ENCODE measurements at places on chromosomes 6 and 20. TPM values are rescaled to one million over a fixed set of nuclear protein-coding genes. Genes with fewer than 3 reads are reported as not detected.

GRCh38 chr6:37021356-37022129, 16.1 kb downstream of the FGD2 start:
- peak; percentile 41 for DNase-seq

DNA sequence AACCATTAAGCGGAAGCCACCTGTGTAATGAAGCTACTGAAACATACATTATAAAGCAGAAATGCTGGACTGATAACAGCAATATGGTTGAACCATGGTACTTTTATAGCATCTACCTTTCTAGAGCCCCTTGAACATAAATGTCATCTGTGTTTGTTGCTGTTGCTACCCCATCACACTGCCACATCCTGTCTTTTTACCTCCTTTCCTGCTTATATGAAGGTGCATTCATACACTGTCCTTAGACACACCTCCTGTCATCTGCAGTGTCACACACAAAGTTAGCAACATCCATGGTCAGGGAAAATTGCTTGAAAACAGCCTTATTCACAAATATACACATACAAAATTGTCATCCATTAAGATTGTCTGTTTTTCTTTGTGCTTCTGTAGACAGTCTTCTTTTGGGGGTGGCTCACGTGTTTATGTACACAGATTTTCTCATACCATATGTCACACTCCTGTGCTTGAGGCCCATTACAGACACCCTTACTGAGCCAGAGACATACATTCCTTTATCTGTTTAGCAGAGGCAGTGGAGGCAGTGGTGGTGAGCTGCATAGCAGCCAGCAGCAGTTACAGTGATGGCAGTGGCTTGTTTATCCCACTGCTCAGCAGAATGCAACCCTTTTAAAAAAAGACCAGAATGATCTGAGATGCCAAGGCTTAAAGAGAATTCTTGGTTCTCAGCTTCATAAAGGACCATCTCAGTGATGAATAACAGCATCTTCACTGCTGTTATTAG, 25.9 kb downstream of the C6orf62 start:
- DNase-seq, result no peak

- DNase-seq, result no peak
These were observed 36.3 kb downstream of the FAM50B start for GRCh38 chr6:3885262-3886036.

DNA sequence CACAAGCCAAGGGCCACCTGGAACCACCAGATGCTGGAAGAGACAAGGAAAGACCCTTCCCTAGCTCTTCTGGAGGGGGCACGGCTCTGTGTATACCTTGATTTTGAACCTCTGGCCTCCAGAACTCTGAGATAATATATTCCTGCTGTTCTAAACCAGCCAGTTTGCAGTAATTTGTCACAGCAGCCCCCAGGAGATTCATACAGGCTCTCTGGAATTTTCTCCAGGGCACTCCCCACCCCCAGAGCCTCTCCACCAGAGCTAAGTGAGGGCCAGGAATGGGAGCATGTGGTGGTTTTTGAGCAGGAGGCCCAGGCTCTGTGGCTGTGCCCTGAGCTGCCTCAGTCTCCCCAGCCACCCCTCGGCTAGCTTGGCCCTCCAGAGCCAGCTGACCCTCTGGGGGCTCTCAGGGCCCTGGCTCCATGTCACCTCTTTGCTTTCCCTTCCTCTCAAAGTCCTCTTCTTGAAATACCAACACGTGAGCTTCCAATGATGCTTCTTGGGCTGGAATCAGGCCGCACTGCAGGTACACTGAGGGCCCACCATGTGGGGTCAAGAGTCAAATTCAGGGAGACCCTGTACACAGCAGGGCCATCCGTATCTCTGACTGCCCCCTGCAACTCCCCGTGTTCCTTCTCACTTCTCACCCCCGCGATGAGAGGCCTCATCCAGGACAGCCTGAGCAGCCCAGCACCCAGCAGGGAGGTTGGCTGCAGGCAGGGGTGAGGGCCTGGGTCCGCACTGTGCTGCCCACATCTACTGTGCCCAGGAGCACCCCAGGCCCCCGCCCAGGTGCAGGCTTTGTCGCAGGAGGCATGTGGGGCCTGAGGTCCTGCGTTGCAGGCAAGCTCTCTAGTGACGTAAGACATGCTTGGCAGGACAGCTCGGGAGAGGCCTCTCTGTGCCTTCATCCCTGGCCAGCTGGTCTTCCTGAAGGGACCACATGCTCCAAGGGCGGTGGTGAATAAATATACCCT, 155.5 kb downstream of the ANKRD60 start:
- no peak for DNase-seq

GRCh38 chr6:45895569-45895968, 120.1 kb downstream of the CLIC5 start:
- DNase-seq, result no peak

GRCh38 chr6:40274058-40274457, 313.1 kb downstream of the LRFN2 start:
- no peak for DNase-seq

GRCh38 chr6:15520626-15521203, 142.1 kb downstream of the DTNBP1 start:
- DNase-seq, result no peak

- DNase-seq, result peak; percentile 75
These were observed 84.5 kb upstream of the MCHR2 start for GRCh38 chr6:100078509-100078908.

DNA sequence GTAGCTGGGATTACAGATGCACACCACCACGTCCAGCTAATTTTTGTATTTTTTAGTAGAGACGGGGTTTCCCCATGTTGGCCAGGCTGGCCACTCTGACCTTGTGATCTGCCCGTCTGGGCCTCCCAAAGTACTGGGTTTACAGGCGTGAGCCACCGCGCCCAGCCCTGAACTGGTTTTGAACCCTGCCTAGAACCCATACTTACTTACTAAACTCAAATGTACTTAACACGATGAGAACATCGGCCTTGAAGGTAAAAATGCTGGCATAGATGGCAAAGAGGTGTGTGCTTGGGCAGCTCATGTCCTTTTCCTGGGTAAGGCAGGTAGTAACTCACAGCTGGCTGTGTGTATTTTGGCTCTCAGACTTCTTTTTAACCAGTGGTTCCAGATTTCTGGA, 3.2 kb upstream of the ARMC12 start:
- no peak for DNase-seq

- peak; percentile 26 for DNase-seq
These were observed 2.1 kb downstream of the MYLIP start for GRCh38 chr6:16130932-16131387.

GRCh38 chr6:148891405-148891783, 144.6 kb downstream of the UST start:
- DNase-seq, result no peak

GRCh38 chr20:25294459-25295385, 46.8 kb downstream of the PYGB start:
- DNase-seq, result peak; percentile 29

GRCh38 chr20:10713161-10713560, 39.4 kb upstream of the JAG1 start:
- DNase-seq, result no peak

DNA sequence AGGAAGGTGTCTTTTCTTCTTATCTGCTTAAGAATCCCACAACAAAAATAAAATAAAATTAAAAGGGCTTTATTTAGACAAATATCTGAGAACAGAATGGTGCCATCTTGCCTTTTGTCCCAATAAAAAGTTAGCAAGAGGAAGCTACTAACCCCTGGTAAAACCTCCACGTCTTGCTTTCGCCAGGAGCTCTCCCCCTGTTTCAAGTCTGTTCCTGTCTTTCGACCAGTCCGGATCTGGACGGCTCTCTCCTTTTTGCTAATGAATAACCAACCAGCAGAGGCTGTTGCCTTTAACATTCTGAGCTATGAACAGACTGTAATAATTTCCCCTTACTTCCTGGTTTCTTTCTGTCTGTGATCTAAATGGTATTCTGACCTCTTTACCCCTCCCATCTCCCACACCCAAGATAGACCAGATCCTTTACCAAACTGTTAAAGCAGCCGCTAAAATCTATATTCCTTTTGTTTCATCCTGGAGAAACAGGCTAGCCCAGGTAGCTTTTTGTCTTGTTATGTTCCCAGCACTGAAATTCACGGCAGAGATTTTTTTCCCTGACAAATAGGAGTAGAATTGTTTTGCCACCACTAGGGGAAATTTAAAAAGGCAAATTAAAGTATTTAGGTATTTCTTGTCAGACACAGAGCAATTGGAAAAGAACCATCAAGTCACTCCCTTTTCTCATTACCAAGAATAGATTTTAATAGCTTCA, at the start of gene FRK:
TSS of gene FRK (minus strand) at position 320 of the 712 bp plus-strand sequence. CDS start 580 bp downstream, outside the sequence.
- peak; percentile 51 for DNase-seq

- DNase-seq, result no peak
These were observed 376.0 kb downstream of the SYNE1 start for GRCh38 chr6:152261179-152261578.

GRCh38 chr20:52943185-52943841, 28.8 kb upstream of the TSHZ2 start:
- DNase-seq, result no peak

GRCh38 chr6:71333697-71334096, 45.1 kb downstream of the OGFRL1 start:
- peak; percentile 44 for DNase-seq

GRCh38 chr6:71197780-71198179, 90.8 kb upstream of the OGFRL1 start:
- DNase-seq, result no peak

GRCh38 chr6:10989587-10989986, 54.5 kb downstream of the ELOVL2 start:
- DNase-seq, result no peak

GRCh38 chr6:139721954-139722353, 347.5 kb upstream of the CITED2 start:
- no peak for DNase-seq

DNA sequence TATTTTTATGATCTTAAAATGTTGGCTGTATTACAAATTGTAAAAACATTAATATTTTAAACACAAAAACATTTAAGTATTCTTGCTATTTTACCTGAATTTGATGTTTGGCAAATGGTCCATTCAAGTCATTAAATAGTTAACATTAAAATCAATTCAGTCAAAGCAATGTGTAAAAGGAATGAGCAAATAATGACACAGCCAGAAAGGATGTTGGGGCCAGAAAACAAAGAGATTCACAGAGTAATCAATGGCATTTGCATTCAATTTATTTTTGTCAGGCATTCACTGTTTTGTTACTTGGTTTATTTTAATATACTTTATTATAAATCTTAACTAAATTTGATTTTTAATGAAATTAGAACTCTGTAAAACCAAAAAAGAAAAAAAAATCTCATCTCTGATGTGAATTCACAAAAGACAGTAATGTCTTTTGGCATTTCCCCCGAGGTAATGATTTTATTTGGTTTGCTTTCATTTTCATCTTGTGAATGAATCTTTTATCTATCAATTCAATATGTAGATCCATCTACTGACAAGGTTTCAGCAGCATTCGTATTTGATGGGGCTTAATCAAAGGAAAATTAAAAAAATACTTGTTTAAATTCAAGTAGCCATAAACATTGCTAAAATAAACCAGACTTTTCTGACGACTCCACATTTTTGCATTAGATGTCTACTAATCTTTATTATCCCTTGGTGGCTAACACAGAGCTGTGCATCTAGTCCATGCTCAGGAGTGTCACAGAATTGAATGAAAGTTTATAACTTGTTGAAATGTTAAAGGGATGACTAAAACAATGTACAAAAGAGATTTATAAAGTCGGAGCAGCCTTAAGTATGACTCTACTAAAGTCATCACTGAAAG, 866.7 kb upstream of the GJE1 start:
- no peak for DNase-seq

DNA sequence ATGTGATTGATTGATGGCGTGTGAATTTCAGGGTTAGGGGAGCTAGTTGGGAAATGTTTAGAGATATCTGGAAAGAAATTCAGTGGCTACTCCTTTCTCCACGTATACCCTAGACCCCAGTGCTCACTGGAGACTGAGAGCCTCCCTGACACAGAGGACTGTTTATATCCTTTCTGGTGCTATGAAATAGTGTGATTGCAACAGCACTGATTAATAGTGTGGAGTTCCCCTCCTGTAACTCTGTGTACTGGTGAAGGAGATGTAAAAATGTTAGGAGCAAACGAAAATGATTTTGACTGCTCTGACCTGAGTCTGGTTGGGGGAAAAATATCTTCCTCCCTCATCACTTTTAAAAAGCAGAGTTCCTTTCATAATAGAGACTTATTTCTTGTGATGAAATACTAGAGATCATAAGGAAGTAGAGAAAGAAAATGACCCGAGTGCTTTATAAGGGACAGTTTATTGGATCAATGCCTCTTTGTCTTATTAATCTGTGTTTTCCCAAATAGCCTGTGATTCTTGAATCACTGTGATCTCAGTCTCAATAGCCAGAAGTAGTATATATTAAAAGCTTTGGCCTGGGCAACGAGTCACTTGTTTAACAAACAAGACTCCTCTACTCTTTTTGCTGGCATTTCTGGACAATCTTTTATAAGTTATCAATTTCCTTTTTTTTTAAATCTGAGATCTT, 92.3 kb downstream of the RNF182 start:
- no peak for DNase-seq

- peak; percentile 52 for DNase-seq
These were observed 48.6 kb downstream of the SLC2A10 start for GRCh38 chr20:46757754-46758678.

DNA sequence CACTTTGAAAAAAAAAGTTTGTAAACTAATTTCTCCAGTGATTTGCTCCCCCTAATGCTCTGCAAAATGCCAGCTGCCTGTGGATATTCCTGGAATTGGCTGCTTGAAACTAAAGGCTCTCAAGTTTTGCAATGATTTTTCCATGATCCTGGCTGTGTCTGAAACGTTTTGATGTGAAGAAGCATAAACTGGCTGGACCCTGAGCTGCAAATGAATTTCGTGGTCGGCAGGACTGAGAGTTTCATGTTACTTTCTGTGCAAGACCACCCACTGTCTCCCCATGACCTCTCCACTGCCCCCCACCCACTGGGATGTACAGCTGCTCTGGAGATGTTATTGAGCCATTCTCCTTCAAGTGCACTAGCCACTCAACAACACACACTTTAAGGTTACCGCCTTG, 171.3 kb upstream of the SSTR4 start:
- no peak for DNase-seq

GRCh38 chr6:10093282-10093681, 321.6 kb downstream of the TFAP2A start:
- no peak for DNase-seq

CNKSR3 gene
- 29.2 TPM for total RNA-seq

PTK6 gene
- total RNA-seq, result 0.23 TPM

DNMT3B gene
- total RNA-seq, result 6.6 TPM

TNFRSF6B gene
- not detected for total RNA-seq

FAM83C gene
- not detected for total RNA-seq

CRIP3 gene
- total RNA-seq, result not detected

GSTA4 gene
- total RNA-seq, result 28.5 TPM

MTFR2 gene
- 5.7 TPM for total RNA-seq

CHRNA4 gene
- not detected for total RNA-seq

ASIP gene
- total RNA-seq, result not detected

CEP162 gene
- total RNA-seq, result 4.2 TPM

FAM83B gene
- not detected for total RNA-seq

PTGIS gene
- 6.2 TPM for total RNA-seq

SNAI1 gene
- 0.12 TPM for total RNA-seq

ADGRF4 gene
- 2.2 TPM for total RNA-seq

All from MG63 (cell line).